CD4-positive, alpha-beta T cell treated with Interleukin-17A for 1 hour (primary cell): ENCODE measurements at places on chromosomes 1 and 21.
A peak's percentile ranks its signal among the peaks of the same experiment; 100 is the strongest.

DNA sequence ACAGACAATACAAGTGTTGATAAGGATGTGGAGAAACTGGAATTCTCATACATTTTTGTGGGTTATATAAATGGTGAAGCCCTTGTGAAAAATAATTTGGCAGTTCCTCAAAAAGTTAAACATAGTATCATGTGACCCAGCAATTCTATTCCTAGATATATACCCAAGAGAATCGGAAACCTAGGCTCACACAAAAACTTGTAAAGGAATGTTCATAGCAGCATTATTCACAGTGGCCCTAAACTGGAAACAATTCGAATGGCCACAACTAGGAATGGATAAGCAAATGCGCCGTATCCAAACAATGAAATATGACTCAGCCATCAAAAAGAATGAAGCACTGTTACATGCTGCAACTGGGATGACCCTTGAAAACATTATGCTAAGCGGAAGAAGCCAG, 3.9 kb upstream of the CD247 start:
- DNase-seq: no peak

DNA sequence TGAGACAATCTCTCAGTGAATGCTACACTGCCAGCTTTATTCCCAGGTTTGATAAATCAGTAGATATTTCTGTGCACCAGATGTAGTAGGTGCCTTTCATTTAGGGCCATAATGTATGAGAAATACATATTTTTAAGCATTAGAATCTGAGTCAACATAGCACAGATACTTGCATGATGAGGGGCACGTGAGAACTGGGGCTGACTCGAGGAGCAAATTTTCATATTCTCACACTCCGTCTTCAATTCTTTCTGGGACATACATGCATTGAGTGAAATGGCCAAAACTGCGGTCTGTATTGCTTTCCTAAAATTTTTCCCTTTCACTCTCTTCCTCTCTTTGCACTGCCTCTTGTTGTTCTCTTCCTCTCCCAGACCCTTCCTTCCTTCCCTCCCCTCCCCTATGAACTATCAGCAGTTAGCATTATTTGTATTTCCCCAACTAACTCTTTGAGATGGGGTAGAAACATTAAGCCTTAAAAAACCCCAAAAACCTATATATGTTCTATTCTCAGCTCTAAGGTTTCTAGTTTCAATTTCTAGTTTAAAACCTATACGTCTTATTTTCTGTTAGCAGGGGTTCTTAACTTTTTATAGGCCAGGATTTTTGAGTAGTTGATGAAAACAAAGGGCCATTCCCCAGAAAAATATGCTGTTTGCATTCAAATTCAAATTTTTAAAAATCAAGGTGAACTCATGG, 289.1 kb downstream of the PTBP2 start:
- no peak for DNase-seq

GRCh38 chr1:185654199-185654951, 79.8 kb upstream of the HMCN1 start:
- DNase-seq: no peak

GRCh38 chr1:205983925-205984725, 19.1 kb downstream of the RAB7B start:
- no peak for DNase-seq

- no peak for DNase-seq
Measured at GRCh38 chr1:153987621-153988020, 1.5 kb upstream of the RAB13 start.

GRCh38 chr1:81549588-81550127, 251.1 kb upstream of the ADGRL2 start:
- DNase-seq: no peak

DNA sequence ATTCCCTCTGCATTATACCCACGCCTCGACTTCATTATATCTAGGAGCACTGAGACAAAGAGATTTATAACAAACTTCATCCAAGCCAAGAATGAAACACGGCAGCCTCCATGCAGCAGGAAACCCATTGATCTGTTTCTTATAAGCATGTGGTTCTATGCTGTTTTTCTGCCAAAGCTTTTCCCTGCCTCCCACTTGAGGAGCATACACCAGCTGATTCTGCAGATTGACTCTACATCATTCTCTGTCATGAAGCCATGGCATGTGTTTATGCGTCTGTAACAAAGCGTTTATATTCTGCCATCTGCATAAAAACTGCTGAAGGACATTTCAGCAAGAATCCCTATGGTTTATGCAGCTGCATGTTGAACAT, 102.0 kb downstream of the CYYR1 start:
- DNase-seq: no peak

DNA sequence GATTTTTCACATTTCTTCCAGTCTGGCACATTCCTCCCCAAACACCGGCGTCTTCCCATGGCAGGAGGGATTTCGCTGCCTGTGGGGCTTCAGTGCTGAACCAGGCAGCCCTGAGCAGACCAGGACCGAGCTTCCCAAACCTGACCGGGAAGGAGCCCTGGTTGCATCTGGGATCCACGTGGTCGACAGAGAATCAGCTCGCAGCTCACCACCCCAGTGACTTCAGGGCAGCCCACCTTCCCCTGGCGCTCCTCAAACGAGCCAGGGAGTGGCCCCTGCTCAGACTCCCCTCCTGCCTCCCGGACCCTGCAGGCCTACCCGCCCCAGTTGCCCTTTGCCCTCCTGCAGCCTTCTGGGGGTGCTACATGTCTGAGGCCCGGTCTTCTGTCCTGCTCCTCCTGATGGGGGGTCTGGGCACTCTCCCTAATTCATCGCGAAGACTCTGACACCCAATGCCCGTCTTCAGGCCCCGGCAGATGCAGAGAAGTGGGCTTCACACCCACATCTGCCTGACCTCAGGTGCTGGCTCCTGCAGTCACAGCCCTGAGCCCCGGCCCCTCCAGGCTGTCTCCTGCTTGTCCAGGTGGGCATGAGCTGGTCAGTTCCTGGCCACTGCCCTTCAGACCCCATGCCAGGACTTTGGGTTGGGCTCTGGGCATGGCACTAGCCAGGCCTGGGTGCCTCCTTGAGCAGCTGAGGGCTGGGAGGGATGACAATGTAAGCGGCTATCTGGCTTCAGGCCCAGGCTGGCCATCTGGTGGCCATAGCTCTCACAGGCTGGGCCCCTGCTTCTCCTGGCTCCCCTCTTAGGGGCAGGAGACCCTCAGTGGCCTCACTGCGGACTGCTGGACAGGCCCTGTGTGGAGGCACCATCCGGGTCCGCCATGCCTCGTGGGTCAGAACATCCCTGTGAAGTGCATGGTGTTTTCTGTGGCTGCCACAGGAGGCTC, 26.1 kb upstream of the PRSS38 start:
- DNase-seq: no peak

- no peak for DNase-seq
Measured at GRCh38 chr1:153587314-153587713, 21.7 kb upstream of the S100A2 start.

- DNase-seq: no peak
Measured at GRCh38 chr1:154571244-154571963, 3.8 kb downstream of the CHRNB2 start.

DNA sequence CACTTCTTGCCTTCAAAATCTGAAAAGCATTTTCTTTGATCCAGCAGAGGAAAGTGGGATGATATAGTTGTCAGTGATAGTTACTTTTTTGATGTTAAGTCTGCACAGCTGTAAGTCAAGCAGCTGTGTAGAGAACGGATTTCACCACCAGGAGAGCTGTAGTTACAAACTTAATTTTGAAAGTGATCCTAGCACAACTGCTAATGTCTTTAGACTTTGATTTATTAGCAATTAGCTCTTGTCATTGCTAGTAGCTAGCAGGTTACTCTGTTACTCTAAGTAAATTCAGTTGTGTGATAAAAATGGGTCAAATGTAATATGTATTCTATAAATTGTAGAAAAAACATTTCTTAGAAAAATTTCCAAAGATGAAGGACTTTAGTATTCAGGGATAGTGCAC, 46.0 kb downstream of the ALG6 start:
- no peak for DNase-seq

DNA sequence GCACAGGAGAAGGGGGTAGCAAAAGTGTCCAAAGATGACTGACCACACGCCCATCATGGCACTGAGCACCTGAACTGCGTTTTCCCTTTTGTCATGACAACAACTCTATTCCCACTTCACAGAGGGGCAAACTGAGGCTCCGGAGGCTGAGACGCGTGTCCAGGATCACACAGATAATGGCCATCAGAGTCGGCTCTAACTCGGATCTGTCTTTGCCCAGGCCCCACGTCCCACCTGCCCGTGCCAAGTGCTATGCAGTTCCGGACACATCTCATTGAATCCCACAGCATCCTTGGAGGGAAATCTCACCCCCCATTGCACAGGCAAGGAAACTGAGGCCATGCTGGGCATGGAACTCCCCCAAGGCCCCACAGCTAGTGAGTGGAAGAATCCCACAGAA, 62.1 kb downstream of the MATN1 start:
- no peak for DNase-seq

DNA sequence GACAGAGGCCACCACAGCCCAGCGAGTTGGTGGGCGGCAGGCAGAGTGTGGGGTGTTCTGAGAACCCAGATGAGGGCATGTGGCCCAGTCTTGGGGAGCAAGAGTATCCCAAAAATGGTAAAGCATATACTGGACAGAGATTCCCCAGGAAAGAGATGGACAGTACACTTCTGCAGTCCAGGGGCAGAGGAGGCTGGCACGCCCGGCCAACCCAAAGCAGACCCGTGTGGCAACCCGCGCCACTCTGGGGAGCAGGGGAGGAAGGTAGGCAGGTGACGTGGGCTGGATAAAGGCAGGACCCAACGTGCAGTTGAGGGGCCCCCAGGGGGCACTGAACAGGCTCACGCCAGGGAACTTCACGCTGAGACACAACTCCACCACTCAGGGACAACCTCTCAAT, 46.4 kb upstream of the RIPK4 start:
- DNase-seq: no peak

GRCh38 chr1:21123287-21123948, 53.3 kb downstream of the EIF4G3 start:
- no peak for DNase-seq

DNA sequence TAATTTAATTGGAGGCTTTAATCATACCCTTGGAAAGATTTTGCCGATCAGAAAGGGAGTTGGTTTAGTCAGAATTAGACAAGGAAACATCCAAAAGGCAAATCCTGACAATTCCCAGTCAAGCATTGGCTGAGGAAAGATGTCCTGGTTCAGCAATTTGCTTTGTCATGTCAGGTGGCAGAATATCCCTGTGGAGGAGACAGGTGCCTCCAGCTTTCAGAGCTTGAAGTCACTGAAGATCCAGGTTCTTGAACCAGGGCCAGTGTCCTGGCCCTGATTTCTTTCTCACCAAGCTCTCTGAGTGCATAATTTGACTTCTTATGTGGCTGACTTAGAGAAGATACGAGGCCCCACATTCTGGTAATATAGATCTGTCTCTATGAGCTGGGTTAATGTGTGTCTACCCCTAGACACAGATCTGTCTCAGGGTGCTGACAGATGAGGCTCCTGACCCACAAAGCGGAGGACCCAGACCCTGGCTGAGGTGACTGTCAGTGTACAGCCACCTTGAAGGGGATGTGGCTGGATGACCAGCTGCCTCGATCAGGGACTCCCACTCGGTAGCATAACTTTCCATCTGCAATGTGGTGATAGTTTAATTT, 118.9 kb downstream of the HHAT start:
- DNase-seq: no peak

DNA sequence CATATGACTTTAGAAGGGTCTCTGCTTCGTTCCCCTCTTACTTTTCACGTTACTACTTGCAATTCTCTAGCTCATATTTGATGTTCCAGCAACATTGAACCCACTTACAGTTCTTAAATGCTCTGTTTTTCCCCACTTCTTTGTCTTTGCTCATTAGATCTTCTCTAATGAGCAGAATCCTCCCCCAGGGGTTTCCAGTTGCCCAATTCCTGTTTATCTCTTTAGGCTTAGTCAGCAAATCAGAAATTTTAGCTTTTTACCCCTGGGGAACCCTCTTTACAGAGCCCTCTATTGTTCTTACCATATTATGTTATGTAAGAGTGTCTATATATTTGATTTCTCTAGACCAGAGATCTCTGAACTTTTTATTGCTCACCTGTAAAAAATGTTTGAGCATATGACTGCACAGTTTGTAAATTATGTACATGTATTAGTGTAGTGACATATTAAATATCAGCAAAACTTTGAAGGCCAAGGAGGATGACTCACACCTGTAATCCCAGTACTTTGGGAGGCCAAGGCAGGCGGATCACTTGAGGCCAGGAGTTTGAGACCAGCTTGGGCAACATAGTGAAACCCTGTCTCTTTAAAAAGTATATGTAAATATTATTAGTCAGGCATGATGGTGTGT, 71.4 kb downstream of the FNBP1L start:
- no peak for DNase-seq

GRCh38 chr1:224113545-224113917, 380 bp upstream of the FBXO28 start:
- no peak for DNase-seq

DNA sequence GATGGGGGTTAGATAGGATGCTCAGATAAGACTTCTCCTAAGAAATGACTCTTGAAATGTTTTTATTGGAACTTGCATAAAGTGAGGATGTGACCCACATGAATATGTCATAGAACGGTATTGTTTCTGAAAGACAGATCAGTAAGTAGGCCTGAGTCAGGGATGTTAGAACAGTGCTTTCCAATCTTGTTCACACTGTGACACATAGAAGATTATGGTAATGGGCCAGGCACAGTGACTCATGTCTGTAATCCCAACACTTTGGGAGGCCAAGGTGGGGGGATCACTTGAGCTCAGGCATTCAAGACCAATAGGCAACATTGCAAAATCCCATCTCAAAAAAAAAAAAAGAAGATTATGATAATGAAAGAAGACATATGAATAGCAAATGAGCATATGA, 32.9 kb downstream of the FMO4 start:
- no peak for DNase-seq

DNA sequence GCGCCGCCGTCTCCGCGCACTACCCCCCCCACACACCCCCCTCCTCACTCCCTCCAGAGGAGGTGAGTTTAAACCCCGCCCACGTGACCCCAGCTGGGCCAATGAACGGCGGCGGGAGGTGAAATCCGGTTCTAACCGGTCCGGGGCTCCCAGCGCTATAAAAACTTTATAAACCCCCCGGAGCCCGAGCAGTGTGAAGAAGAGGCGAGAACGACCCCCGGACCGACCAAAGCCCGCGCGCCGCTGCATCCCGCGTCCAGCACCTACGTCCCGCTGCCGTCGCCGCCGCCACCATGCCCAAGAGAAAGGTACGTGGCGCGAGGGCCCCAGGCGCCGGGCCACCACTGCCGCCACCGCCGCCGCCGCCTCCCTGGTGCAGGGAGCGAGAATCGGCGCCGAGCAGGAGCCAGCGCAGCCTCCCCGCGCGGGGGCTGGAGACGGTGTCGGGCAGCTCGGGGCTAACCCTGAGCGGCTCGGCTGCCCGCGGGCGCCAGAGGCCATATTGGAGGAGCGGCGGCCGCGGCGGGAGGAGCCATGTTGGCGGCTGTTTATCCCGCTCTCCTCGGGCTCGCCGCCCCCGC, at the start of gene HMGN2:
TSS of gene HMGN2 (plus strand) at position 121 of the 581 bp plus-strand sequence. CDS start at position 294, 173 bp downstream.
- DNase-seq: peak; percentile 91

- no peak for DNase-seq
Measured at GRCh38 chr1:213570487-213570886, 417.3 kb upstream of the PROX1 start.

- DNase-seq: no peak
Measured at GRCh38 chr1:228546541-228547463, 59.6 kb downstream of the RNF187 start.

- DNase-seq: no peak
Measured at GRCh38 chr1:184419350-184420161, 32.7 kb downstream of the C1orf21 start.
